ENCODE measurements at places on chromosomes 6 and 20.

GRCh38 chr20:57986666-57987065 is 241.8 kb downstream of the ANKRD60 start:
- DNase-seq = no peak

DNA sequence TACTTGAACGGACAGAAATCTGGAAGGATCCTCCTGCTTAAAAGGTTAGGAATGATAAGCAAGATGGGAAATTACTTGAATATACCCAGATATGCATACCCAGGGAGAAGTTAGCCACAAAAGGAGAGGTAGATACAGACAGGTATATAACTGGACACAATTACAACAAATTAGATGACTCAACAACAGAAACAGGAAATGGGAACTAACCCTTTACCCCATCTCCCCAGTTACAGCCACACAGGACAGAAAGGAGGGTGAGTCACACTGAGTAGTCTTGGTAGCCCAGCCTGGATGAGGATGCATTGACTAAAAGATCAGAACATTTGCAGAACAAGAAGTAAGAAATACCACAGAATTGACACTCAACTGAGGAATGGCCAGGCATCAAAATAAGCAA is 61.2 kb downstream of the C6orf52 start:
- no peak for DNase-seq

DNA sequence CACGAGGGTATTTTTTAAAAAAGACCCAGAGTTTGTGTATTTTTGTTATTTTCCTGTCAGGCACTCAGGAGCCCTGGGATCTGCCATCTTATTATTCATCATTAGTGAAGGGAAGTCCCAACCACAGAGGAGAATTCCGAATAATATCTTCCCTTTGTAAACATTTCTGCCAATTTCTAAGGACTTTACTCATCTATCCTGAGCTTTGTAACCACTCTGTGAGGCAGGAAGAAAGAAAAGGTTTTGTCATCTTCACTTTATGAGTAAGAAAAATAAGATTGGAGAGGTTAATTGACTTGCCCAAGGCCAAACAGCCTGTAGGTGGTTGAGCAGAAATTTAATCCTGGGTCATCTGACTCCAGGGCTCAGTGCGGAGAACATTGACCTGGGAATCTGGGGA is 23.0 kb upstream of the IYD start:
- DNase-seq = no peak

- DNase-seq = no peak
These were observed 47.6 kb downstream of the CD109 start for GRCh38 chr6:73743556-73743955.

GRCh38 chr6:37809197-37809543 is 10.4 kb upstream of the ZFAND3 start:
- DNase-seq = no peak

DNA sequence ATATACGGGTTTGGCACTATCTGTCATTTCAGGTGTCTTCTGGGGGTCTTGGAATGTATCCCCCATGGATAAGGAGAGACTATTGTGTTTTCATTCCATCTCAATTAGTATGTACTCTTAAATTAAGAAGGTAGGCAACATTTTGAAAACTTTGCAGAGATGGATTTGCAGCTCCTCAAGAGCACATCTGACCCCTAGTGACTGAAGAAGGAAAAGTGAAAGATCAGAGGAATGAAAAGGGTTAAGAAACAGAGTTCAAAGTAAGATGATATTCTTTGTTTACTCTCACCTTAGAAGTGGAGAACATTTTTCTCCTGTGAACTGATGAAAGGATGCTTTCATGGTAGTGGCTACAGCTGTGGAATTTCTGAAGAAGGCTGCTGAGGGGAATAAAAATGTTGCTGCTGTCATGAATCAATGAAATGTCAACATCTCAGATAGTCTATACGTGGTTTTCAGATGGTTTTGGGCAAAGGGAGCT is 41.5 kb downstream of the SH3BGRL2 start:
- DNase-seq = no peak

GRCh38 chr6:156757849-156758248 is 19.3 kb upstream of the ARID1B start:
- DNase-seq = no peak

DNA sequence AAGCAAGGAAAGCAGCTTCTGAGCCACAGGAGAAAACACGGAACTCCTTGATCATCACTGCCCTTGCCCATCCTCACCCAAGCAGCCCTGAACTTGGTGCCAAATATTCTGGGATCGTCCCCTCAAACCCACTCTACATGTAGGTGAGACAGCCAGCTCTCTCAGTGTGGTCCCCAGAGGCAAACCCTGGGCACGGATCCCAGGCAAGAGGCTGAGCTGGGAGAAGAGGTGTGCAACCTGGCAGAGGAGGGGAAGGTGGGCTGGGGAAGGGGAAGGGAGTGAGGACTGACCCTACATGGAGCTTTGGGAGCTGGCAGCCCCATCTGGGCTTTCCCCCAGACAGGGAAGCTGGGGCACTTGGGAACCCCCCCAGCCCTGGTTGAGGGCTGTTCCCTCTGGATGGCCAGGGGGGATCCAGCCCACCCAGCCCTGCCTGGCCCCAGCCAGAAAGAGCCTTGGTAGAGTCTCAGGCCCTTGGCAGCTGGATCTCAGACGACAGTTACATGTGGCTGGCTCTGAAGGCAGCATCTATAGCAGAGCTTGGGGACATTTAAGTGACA is 186.2 kb upstream of the CST7 start:
- DNase-seq = no peak

GRCh38 chr6:111406200-111406721 is 76.8 kb downstream of the REV3L start:
- DNase-seq = no peak

GRCh38 chr6:120764312-120764711 is 570.0 kb downstream of the TBC1D32 start:
- no peak for DNase-seq

GRCh38 chr6:1247056-1247455 is 64.8 kb upstream of the FOXQ1 start:
- DNase-seq = no peak

DNA sequence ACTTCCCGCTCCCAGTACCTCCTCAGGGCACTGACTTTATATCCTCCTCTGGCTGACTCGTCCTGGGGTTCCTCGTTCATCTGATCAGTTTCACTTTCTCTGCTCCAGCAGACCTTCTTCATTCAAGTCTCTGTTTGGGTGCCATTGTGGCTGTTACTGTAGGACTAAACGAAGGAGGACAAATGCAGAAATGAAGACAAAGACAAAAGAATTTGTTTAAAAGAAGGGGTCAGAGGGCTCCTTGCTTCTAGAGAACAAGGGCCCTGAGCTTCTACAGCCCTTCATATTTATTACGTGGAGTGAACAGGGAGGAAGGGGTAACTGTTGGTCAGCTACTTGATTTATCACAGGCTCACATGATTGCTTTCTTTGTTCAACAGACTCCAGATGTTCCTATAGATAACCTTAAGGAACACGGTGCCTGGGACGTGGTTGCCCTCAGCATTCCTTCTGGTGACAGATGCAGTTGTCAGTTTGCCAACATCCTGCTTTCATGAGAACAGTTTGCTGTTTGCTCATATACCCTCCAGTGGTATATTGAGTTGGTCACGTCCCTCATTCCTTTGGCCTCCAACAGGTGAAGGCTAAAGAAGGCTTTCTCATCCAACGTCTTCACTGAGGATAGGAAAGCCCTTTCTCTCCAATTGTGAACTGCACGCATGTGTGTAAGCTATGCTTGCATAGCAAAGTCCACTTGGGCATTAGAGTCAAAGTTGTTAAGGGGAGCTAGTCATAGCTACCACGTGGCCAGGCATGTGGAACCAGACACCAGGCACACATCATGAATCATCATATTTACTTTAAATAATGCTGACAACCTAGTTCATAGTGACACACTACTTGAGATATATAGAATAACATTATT is 69.1 kb upstream of the BTN3A2 start:
- no peak for DNase-seq

DNA sequence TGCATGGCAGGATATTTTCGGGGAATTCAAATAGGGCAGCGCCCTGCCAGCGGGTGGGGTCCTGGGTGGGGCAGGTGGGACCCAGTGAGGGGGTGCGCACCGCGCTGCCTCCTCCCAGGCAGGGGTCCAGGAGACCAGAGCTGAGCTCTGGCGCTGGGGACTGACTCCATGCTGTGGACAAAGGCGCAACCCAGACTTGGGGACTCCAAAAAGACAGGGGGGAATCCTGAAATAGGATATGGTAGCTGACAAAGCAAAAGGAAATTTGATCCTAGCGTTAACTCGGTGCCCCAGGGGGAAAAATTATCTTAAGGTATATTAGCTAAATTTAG is 23.6 kb downstream of the TFAP2A start:
- DNase-seq = no peak

GRCh38 chr6:3561725-3562124 is 104.9 kb upstream of the SLC22A23 start:
- DNase-seq = no peak

GRCh38 chr6:108123946-108124345 is 41.9 kb upstream of the NR2E1 start:
- no peak for DNase-seq

- no peak for DNase-seq
These were observed 29.3 kb upstream of the TRIM27 start for GRCh38 chr6:28953039-28953584.

DNA sequence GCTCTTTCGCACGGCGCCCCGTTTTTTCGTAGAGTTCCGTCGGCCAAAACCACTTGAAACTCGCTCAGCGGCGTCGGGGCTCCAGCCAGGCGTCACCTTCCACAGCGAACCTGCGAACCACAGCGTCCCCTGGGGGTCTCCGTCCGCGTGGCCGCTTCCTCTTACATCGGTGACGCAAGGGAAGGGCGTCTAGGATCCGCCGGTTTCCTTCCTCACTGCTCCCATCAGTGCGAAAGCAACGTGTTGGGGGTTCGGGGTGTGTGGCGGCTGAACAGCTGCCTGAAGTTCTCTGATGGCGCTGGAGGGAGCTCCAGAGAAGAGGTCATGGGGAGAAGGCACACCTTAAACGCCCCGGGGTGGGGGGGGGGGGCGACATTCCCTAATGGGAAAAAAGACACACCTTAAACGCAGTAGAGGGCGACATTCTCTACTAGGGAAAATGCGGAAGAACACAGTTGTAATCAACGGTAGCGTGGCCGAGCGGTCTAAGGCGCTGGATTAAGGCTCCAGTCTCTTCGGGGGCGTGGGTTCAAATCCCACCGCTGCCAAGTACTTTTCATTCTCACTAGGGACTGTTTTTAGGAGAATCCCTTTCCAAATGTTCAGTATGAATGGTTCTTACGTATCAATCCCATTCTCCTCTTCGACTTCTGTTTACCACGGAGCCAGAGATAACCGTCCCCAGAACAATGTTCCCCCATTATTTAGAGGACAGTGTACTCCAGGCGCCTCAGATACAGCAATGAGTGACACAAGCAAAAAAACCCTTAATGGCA is 16.4 kb downstream of the ZNF311 start:
- no peak for DNase-seq

- DNase-seq = no peak
These were observed 45.5 kb upstream of the NRN1 start for GRCh38 chr6:6052216-6052615.

- no peak for DNase-seq
These were observed 1.7 kb downstream of the APMAP start for GRCh38 chr20:24990810-24991252.

- DNase-seq = no peak
These were observed 105.5 kb downstream of the DHX35 start for GRCh38 chr20:39067526-39068216.

DNA sequence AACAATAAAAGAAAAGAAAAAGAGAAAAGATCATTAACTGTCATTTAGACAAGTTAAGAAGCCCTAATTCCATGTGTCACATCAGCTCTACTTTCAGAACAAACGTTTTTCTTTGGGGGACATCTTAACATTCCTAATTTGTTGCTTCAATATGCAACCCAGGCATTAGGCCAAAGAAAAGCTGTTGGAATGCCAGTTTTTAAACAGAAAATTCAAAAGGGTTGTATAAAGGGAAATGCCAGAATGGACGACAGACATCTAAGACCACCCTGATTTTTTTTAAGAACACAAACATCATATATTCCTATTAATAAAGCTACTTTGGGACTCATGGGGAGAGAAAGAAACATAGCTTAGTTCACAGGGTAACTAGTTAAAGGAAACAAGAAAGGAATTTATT is 315.0 kb downstream of the GMDS start:
- no peak for DNase-seq

DNA sequence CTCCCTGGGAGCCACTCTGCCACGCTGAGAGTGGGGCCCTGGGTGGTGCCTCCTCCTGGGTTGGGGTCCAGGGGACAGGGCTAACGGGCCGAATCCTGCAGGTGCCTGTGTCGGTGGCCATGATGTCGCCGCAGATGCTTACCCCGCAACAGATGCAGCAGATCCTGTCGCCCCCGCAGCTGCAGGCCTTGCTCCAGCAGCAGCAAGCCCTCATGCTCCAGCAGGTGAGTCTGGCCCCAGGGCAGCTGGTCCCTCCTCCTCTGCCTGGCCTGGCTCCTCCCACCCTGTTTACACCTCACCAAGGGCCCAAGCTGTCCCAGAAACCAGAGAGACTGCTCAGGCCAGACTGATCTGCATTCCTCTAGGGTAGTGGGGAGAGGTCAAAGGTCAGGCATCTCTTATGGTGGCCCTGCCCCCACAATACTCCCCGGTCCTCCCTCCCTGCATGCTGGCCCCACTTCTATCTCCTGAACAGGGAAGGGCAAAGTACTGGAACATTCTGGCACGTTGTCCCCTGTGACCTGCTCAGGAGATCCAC is 38.6 kb downstream of the FOXP4 start:
- no peak for DNase-seq

GRCh38 chr6:74431873-74432580 is 736.0 kb downstream of the CD109 start:
- no peak for DNase-seq

GRCh38 chr6:94278146-94278545 is 858.8 kb upstream of the EPHA7 start:
- no peak for DNase-seq

Data from AG09319 (cell line).